SJSA1 (cell line): ENCODE measurements at places on chromosomes 3 and 15.
A peak's percentile ranks its signal among the peaks of the same experiment; 100 is the strongest.

GRCh38 chr15:31367730-31368344 is 41.2 kb downstream of the KLF13 start:
- DNase-seq: no peak

DNA sequence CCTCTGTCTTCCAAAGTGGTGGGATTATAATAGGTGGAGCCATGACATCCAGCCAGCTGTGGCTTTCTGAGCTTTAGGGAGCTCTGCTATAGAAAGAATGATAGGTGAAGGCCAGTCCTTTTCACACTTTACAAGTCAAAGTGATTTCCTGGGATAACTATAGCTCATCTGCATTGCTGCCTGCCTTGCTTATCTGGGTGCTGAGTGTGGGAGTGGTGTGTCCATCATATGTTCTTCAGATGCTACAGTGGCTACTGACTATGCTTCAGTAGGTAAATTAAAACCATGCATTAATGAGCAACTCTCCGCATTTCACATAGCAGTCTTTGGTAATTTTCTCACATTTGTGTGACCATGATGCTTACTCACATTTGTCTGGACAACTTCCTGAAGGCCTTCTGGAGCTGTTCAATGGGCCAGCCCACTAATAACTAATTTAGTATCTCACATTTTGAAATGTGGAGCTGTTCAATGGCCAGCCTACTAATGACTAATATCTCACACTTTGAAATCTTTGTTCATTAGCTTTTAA is 23.4 kb downstream of the RHOA start:
- no peak for DNase-seq

- DNase-seq: no peak
These were observed 28.4 kb downstream of the THSD4 start for GRCh38 chr15:71143373-71144310.

GRCh38 chr3:106086038-106086437 is 217.2 kb upstream of the CBLB start:
- DNase-seq: no peak

- DNase-seq: no peak
These were observed 32.0 kb upstream of the STXBP5L start for GRCh38 chr3:120875989-120876388.

GRCh38 chr15:98548139-98548971 is 100.0 kb upstream of the IGF1R start:
- peak; percentile 78 for DNase-seq

DNA sequence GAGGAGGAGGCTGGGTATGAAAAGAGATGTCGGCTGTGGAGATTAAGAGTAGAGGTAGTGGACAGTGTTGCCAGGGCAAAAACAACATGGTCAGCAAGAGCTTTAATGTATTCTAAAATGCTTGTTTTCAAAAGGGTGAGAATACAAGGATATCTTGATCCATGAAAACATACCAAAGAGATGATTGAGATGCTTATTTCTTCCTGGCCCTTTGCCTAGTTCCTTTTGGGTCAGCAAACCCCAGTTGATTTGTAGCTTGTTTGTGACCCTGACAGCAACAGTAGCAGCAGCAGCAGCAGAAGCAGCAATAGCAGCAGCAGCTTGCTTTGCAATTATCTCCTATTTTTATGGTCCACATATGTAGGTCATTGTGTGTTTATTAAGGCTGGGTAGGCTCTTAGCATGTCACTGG is 337.3 kb downstream of the LPP start:
- DNase-seq: no peak

DNA sequence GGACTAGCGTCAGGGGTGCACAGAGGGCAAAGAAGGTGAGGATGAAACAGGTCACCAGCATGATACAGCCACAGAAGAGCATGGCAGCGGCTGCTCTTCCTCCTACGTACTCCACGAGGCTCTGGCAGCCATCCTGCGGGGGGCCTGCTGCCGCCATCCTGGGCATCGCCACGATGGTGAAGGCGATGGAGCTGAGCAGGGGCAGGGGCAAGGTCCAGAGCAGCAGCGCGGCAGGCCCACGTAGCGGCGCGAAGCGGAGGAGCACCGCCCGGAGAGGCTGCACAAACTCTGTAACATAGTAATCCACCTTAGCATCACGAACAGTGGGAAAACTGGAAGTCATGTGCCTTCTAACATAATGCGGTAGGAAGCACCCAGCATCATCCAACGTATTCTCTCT is 491.6 kb downstream of the PYDC2 start:
- DNase-seq: no peak

- no peak for DNase-seq
These were observed 59.9 kb upstream of the PPIB start for GRCh38 chr15:64222573-64223366.

GRCh38 chr15:70390723-70391122 is 293.0 kb upstream of the TLE3 start:
- DNase-seq: no peak

GRCh38 chr3:43539321-43539720 is 82.5 kb downstream of the ANO10 start:
- no peak for DNase-seq

- DNase-seq: no peak
These were observed 56.3 kb downstream of the SLCO2A1 start for GRCh38 chr3:133973249-133973980.

DNA sequence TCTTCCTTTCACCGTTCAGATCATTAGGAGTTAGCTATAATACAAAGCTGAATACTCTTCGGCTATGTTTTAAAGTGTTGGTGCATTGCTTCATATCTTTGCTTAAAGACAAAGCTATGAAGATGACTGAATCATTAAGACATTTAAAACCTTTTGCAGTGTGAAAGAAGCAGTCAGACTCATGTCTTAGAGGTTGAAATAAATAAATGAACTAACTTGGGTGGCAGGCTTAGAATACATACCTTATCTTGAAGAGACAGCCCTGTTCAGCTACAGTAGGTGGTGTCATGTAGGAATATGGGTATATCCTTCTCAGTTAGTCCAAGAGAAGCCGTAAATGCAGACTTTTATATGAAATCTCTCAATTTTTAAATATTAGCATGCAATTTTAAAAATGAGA is 63.4 kb downstream of the OPA1 start:
- no peak for DNase-seq

DNA sequence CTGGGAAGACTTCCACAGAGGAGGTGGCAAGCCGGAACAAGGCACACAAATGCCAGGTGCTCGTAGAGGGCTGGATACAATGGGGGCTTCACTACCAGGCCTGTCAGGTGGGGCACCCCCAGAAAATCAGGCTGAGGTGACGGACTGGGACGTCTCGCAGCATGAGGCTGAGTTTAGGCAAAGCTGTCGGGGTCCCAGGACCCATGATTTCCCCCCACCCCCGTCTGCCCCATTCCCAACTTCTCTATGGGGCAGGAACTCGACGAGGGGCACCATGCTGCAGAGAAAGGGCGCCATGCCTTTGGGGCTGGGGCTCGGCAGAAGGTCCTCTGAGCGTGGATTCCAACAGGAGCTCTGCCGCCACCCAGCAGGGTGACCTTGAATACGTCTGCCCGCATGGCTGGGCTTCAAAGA is 65.7 kb upstream of the HES1 start:
- DNase-seq: no peak
